Activated T-cell treated with anti-CD3 and anti-CD28 coated beads, Interleukin-2, amount 50 U/mL, for 1 hour (primary cell): ENCODE measurements at places on chromosomes 5 and 9.

DNA sequence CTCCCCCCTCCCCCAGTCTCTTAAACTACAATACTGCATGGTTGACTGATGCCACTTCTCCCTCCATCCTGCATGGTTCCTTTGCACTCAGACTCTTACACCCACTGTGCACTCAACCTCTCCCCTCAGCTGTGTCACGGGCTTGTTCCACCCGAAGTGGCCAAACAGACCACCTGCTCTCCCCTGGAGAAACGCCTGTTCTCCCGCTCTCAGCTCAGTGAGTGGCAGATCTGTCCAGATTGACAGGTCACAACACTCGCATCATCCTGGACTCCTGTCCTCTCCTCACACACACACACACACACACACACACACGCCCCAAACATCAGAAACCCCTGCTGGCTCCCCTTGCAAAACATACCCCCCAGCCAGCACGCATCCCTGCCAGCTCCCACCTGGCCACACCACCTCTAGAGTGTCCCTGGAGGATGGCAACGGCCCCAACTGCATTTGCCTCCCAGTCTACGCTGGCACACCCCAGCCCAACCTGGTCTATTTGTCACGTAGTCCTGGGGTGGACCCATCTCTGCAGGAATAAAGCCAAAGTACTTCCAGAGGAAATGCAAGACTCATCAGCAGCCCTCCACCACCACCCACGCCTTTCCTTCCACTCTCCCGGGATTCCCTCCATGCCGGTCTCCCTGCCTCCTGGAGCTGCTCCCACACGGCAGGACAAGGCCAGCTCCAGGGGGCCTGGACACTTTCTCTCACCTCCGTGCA, 2.9 kb downstream of the OR2V1 start:
- no peak for DNase-seq

DNA sequence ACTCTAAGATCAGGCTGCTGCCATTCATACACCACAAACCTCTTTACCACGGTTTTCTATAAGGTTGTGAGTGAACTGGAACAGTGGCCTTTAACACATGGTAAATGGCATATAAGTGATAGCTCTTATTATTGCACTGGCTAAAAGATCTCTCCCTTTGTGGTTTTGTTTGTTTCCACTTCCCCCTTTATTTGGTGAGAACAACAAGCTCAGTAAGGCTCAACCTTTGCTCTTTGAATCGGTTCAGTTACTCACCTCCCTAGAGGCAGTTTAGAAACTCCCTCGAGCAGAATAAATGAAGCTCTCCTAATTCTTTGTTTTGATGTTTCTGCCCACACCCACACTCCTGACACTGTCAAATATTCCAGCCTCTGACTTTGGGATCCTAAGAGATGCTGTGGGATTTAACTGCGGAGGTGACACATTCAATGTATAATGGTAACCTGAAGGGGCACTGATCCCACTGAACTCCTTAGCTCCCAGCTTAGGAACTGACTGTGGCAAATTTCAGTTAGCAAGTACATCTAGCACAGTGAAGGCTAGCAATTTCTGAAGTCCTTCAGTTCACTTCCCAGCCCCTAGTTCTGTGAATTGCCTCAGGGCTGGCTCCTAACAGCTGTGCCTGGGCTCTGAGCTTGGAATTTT, 22.5 kb upstream of the RAD23B start:
- DNase-seq, result no peak

DNA sequence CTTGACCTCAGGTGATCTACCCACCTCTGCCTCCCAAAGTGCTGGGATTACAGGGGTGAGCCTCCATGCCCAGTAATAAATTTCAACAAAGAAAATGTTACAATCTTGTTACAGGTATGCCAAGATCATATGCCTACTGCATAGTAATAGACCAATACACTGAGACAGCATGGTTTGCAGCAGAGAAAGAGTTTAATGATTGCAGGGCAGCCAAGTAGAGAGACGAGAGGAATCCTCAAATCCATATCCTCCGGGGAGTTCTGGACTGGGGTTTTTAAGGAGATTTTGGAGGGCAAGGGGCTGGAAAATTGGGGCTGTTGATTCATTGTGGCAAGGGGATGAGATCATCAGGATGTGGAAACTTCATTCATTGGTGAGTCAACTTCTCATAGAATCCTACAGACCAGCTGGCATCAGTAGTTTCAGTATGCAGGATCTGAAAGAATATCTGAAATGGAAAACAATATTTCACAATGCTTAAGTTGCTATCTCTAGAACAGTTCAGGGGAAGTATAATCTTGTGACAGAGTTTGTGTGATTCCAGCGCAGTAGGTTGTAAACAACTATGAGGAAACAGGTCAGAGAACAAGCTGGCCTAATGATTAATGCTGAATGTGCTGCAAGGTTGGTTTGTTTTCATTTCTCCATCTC, 14.8 kb upstream of the TUT7 start:
- no peak for DNase-seq

DNA sequence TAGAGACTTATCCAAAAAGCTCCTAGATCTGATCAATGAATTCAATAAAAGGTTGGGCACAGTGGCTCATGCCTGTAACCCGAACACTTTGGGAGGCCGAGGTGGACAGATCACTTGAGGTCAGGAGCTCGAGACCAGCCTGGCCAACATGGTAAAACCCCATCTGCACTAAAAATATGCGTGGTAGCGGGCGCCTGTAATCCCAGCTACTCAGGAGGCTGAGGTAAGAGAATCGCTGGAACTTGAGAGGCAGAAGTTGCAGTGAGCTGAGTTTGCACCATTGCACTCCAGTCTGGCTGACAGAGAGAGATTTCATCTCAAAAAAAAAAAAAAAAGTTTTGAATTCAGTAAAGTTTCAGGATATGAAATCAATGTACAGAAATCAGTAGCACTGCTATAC, 20.0 kb downstream of the DCTN4 start:
- DNase-seq, result no peak

- no peak for DNase-seq
Measured at GRCh38 chr9:105248691-105249090, 4.2 kb downstream of the SLC44A1 start.

GRCh38 chr9:96719521-96719920, 58.4 kb downstream of the ZNF510 start:
- DNase-seq, result no peak

GRCh38 chr5:5586721-5587120, 164.2 kb downstream of the ICE1 start:
- DNase-seq, result no peak

GRCh38 chr9:90547896-90548295, 94.7 kb downstream of the DIRAS2 start:
- DNase-seq, result no peak

- DNase-seq, result no peak
Measured at GRCh38 chr5:176436656-176437055, 11.5 kb upstream of the FAF2 start.

- no peak for DNase-seq
Measured at GRCh38 chr9:105413525-105413924, 34.3 kb upstream of the FSD1L start.

GRCh38 chr5:159178978-159179377, 30.4 kb downstream of the RNF145 start:
- DNase-seq, result no peak

- DNase-seq, result no peak
Measured at GRCh38 chr9:83327750-83328622, 210.2 kb downstream of the FRMD3 start.

DNA sequence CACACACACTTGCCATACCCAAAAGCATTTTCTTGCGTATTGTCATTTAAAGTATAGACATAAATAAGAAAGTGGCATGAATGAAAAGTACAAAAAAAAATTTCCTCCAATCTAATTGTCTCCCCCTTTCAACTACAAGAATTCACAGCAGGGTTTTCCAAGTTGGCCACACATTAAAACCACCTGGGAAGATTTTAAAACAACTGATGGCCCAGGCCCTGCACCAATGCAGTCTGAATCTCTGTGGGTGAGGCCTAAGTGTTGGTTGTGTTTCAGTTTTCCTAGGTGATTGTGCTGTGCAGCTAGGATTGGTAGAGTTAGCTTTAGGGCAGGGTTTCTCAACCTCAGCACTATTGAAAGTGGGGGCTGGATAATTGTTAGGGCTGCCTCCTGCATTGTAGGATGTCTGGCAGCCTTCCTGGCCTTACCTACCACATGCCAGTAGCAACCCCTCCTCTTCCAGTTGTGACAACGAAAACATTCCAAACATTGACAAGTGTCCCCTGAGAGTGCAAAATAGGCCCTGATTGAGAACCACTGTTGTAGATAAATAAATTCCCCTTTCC, 337.1 kb downstream of the KIAA0825 start:
- no peak for DNase-seq

DNA sequence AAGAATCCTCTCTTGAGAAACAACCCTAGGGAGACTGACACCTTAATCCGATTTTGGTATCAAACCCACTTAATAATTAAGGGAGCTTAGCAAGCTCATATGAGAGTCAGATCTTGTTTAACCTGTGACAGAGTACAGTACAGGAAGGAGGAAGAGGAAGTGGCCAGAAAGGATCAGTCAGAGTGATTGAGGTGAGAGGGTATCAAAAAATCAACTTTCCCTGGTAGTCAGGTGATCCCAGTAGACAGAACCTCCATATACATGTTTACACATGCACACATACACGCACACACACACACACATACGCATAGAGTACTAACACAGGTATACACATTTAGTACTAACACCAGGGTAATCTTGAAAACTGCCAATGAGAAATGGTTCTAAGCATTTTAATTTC, 56.8 kb downstream of the GLIS3 start:
- DNase-seq, result no peak

DNA sequence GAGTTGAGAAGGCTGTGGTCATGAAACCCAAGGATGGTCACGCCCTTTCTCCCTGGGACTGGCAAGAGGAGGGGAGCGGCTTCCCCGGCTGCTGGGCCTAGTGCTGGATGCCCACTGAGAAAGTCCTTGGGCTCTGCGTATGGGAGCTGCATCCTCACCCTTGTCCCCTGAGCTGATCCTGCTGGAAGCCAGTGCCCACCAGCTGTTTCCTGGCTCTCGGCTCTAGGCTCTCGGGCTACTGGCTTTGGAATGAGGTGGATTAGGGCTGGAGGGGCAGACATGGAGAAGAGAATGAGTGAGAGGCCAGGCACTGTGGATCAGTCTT, 149.3 kb upstream of the PPP1R26 start:
- DNase-seq, result peak; percentile 8

- no peak for DNase-seq
Measured at GRCh38 chr5:179154991-179155955, 95.1 kb downstream of the ZNF354C start.
